SK-N-SH (cell line): ENCODE measurements at places on chromosomes 3 and 15.
A peak's percentile ranks its signal among the peaks of the same experiment; 100 is the strongest.

- DNase-seq, result peak; percentile 84
These were observed at the start of gene DCLK3 for GRCh38 chr3:36763850-36764703. Gene DCLK3, minus strand, starts transcription at chr3:36764553. Its CDS starts 290 bp downstream, at chr3:36764263.

GRCh38 chr15:87944050-87944449, 312.5 kb downstream of the NTRK3 start:
- DNase-seq, result peak; percentile 40

- no peak for DNase-seq
These were observed 55.2 kb downstream of the OSTN start for GRCh38 chr3:191254098-191254873.

GRCh38 chr3:100730524-100730923, 21.2 kb downstream of the TFG start:
- no peak for DNase-seq

GRCh38 chr15:71465131-71465955, 345.0 kb upstream of the NR2E3 start:
- DNase-seq, result no peak

DNA sequence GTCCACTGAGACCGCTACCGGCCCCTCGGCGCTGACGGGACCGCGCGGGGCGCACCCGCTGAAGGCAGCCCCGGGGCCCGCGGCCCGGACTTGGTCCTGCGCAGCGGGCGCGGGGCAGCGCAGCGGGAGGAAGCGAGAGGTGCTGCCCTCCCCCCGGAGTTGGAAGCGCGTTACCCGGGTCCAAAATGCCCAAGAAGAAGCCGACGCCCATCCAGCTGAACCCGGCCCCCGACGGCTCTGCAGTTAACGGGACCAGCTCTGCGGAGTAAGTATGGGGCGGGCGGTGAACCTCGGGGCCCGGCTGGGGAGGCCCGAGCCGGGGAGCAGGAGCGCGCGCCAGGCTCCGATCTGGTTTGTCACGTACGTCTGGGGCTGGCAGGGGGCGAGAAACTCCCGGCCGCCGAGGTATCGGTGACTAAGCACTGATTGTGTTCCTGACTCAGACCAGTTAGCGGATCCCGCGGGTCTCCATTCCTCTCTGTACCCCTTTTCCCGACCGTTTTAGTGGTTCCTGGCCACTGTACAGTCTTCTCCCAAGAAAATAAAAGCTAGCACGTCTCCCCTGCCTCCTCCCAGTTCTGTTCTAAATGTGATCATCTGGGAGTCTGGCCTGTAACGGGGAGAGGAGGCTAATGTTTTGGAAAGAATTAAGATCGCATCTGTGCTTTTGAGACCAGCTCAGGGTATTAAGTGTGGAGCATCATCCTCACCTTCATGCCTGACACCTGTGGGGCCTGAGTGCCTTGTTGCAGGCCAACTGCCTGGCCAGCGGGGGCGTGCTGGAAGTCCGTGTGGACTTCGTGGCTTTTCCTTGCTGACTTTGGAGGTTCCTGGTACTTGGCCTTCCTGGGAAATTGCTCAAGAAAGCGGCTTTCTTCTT, 691 bp downstream of the MAP2K1 start:
- peak; percentile 67 for DNase-seq

- no peak for DNase-seq
These were observed 285.5 kb downstream of the SLC9A9 start for GRCh38 chr3:143562789-143563188.

- DNase-seq, result no peak
These were observed 812.9 kb downstream of the VGLL3 start for GRCh38 chr3:86178095-86178494.

DNA sequence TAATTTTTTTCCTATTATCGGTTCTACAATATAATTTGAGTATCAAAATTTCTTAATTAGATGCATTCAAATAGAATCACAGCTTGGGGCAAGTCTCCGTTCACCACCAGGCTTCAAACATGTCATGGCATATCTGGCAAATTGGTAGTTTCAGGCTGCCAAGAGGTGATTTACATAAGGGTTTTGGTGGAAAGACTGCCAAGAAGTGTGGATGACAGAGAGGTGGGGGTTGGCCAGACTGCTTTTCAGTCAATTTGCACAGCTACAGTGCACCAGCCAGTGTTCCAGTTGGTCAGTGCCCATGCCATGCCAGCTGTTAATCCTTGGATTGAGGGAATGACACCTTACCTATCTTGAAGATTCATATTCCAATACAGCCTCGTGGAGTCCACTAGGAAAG, 8.4 kb upstream of the GSK3B start:
- no peak for DNase-seq

- DNase-seq, result no peak
These were observed 120.1 kb upstream of the WNT5A start for GRCh38 chr3:55607175-55607574.

DNA sequence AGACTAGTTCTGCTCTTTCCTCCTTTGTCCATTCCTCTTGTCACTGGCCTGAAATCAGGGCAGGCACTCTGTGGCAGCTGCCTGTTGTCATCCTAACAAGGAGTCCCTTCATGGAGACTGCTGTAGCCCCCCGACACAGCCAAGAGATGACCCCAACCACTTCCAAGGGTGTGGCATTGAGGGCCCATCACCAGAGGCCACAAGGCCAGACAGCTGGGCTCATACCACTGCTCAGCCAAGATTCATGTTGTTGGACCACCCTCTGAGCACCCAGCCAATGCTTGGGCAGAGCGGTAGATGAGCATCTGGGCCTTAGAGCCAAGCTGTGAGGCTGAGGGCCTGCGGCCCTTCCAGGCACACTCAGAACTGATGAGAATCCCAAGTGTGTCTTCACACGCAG, 85.4 kb downstream of the EPHB1 start:
- no peak for DNase-seq

- DNase-seq, result no peak
These were observed 481.4 kb upstream of the CFAP20DC start for GRCh38 chr3:59531066-59531745.

- no peak for DNase-seq
These were observed 45.8 kb upstream of the FBXL22 start for GRCh38 chr15:63551400-63551799.

- DNase-seq, result no peak
These were observed 631.7 kb upstream of the CCDC54 start for GRCh38 chr3:106745344-106746168.

DNA sequence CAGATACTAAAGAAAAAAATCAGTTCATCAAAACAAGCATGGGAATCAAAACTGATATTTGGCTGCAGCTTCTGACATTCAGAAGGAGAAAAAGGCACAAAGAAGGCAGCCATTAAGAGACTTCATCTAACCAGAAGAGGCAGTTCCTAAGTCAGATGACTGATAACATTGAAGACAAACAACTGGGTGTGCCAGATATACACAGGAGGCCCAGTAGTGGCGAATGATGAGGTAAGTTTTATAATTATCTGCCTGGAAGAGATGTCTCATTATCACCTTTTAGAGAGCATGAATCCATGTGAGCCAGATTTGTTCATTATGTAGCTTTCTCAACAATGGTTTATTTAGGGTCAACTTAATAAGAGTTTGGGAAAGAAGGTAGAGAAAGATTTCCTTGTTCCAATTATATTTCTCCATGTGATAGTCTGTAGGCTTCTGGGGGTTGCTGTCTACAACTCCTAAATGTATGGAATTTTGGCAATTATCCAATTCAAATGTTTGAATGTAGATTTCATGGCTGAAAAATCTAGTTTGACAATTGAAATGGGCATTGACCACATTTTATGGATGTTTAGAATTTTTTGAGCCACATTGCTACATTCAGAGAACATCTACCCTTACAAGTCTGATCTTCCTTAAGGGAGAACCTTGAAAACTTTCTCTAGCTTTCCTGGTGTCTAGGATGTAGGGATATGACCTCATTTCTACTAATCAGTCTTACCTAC, 50.4 kb upstream of the RASGRF1 start:
- DNase-seq, result no peak

- no peak for DNase-seq
These were observed 127.4 kb downstream of the TCF12 start for GRCh38 chr15:57045741-57046382.
